ENCODE measurements at places on chromosomes 1 and 21.

DNA sequence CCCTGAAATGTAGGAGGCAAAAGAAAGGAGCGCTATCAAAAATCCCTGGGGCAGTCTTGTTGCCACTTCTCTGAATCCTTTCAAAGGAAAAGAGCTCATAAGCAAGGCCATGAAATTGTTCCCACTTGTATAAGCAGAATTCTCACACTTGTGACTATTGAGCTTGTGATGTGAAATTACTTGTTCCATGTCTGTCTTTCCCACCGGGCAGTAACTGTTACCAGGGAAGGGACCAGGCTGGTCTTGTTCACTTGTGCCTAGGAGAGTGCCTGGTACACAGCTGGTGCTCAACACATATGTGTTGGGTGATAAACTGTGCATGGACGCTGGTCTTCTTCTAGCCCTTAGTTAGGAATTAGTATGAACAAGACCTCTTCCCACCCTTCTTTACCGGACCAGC, 150.6 kb downstream of the CDC7 start:
- no peak for DNase-seq

DNA sequence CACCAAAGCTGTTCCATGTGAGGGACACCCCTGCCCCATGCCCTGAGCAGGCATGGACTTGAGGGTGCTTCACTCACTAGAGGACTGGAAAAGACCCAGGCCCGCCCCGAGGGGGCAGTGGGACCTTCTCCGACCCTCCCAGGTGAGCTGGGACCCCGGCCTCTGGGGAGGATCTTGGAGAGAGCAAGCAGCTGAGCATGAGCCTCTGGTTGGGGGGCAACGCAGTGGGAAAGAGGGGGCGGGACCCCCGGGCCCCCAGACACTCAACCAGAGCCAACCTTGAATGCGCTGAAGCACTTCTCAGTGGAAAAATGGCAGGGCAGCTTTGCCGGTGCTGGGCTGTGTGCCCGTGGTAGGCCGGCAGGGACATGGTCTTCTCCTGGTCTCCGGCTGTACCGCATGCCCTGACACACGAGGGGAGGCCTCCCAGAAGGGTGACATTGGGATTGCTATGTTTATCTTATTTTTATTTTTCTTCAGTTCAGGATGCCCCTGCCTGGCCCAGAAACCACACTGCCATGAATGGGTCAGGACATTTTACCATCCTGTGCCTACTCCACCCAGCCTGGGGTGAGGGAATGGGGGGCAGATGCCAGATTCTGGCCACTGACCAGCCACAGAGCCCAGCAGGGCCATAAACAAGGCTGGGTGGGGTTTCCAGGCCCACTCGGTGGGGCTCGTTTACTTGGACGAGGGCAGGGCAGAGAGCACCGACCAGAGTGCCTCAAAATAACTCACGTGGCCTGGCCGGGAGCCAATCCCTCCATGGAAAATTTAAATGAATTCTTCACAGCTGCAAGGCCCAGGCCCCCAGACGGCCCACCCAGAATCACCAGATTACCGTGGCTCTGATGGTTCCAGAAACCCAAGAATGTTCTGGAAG, 17.2 kb upstream of the LAPTM5 start:
- no peak for DNase-seq

DNA sequence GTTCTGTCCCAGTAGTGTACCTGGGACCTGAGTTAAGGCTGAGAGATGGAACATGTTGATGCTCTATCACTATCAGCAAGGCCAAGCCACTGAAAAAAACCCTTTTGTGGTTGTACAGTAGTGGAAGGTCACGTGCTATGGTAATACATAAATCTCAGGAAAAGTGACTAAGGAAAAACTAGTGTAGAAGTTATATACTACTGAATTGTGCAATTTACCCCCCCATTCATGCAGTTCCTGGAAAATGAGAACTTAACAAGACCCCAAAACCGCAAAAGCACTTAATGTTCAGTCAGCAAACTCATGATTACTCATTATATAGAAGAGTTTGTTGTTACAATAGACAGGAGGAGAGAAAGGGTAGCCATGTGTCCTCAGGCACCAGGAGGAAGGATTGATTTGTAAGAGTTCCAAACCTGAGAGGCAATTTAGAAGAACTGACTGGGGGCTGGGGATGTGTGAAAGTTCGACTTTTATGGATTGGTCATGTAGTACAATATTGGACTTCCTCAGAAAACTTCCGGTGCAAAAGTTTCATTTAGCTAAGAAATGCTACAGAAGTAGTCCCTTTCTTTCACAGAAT, 91.6 kb downstream of the RGL1 start:
- no peak for DNase-seq

- no peak for DNase-seq
Measured at GRCh38 chr1:233389169-233389568, 61.6 kb downstream of the MAP3K21 start.

DNA sequence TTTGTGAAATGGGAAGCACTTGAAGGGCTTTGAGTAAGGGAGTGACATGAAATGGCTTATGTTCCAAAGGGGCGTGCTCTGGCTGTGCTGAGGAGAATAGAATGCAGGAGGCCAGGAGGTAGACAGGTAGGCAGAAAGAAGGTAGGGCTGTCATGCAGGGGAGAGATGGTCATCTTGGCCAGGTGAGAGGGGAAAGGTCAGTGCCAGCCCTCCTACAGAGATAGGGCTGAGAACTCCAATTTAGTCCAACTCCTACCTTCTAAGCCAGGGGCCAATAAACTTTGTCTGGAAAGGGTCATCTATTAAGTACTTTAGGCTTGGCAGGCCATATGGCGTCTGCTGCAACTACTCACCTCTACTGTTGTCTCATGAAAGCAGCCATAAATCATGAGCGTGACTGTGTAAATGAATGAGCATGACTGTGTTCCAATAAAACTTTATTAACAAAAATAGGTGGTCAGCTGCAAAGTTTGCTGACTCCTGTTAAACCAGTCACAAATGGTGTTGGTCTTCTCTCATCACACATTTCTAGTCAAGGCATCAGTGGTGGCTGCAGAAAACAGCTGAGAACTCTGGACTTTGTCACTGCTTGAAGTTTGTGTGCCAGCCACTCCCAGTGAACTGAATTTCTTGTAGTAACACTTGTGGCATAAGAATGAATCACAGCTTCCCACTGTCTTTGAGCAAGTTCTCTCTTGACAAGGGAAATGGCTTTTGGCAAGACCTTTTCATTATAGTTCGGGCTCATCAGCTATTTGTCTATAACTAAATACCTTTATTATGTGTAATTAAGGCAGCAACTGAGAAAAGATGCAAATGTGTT, 32.0 kb upstream of the CD2 start:
- no peak for DNase-seq

GRCh38 chr1:181508486-181509165, 25.3 kb downstream of the CACNA1E start:
- DNase-seq, result no peak

DNA sequence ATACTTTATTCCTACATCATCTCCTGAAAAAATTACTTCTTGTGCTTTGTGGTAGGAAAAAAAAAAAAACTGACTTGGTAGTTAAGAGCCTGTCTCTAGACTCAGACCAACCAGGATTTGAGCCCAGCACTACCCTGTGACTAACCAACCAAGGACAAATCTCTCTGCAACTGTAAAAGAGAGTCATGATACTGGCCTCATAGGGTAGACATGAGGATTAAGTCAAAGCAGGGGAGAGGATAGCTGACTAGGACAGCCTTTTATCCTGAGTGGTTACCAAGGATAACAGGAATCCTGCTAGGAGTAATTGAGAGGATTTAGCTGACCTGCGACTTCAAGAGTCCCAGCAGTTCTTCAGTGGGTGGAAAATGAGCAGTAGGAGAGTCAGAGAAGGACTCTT, 112.8 kb downstream of the C1orf21 start:
- no peak for DNase-seq

- DNase-seq, result no peak
Measured at GRCh38 chr1:113133038-113133437, 60.0 kb downstream of the LRIG2 start.

DNA sequence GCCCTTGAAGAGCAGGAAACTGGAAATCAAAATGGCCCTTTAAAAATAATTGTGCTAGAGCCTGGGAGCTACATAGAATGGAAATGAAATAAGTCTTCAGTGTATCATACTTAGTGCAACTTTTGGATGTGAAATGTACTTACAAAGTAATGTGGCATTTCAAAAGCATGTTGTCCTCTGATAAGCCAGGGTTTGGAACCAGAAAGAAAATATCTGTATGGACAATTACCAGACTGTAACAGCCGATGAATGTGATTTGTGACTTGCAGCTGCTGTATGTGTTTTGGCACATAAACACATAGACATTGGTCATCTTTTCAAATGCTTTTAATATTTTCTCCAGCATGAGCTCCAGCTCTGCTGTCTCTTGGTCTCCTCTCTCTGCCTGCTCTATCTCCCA, 546.4 kb downstream of the OMA1 start:
- no peak for DNase-seq

DNA sequence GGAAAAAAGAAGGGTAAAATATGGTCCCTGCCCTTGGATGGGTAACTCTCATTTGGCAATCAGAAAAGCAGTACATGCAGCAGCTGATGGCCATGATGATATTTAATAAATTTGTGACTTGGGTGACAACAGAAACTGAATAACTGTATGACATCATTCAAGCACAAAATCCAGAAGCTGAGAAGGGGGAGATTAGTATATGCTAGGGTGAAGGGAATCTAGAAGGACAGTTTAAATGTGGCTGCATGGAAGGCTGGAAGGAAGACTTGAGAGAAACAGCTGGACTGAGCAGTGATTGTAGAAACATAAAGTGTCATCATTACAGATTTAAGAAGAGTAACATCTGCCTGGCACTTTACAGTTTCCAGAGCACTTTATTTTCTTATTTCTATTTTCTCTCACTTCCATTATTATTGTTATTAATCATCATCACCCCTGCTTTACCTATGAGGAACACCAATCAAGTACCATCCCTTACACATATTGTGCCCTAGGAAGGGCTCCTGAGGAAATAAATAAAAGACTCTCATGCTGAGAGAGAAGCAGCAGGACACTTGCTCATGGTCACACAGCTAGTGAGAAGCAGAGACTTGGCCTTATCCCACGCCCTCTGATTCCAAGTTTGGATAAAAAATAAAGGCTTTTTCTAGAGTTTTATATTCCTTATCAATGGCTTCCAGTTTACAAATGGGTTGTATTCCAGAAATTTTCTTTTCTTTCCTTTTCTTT, 207.2 kb downstream of the PBX1 start:
- no peak for DNase-seq

DNA sequence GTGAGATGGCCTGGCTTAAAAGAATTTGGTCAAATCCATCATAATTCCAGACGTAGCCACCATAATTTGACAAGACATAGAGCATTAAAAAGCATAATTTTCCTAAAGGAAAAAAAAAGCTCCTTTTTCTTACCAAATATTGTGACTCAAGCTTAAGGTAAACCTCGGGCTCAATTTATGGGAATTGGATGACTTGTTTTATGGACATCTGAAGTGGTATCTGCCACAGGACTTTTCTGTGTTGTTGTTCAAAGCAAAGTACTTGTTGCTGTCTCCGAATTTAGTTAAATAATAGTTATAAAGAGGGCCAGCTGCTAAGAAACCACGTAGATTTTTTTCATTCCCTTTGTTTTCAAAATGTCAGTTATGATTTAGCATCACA, 1.1 kb downstream of the MPZL1 start:
- DNase-seq, result no peak

- no peak for DNase-seq
Measured at GRCh38 chr1:4527819-4528218, 126.6 kb upstream of the AJAP1 start.

- no peak for DNase-seq
Measured at GRCh38 chr1:109192433-109192832, 21.3 kb upstream of the SARS1 start.

DNA sequence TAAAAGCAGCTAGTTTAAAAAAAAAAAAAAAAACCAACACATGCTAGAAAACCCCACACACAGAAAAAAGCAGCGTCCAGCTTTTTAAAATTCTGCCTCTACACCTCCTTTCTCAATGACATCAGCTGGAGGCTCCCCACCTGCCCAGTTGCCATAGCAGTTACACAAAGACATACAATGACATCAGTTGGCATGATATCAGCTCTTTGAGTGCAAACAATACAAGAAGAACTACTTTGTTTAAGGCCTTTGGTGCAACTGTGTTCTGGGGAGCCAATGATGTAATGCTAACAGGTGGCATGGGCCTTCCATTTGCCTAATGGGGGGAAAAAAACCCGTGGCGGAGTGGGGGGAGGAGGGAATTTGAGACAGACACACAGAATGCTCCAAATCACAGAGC, 32.9 kb downstream of the DUSP10 start:
- DNase-seq, result no peak

GRCh38 chr1:243708210-243708609, 141.8 kb downstream of the AKT3 start:
- DNase-seq, result no peak

DNA sequence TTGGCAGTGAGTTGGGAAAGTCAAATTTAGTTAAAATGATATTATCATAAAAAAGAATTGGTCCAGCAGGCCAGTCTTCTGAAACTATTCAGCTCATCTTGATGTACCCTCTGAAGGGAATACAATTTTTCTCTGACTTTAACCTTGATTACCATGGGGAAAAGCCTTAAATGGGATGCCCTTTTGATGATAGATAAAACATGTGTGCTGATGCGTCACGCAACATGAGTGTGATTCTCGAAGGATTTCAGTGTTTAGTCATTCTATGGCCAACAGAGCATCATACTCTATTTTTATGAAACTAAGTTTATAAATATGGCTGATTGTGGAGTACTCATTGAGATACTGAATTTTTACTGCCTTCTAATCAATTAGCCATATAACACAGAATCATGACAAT, 171.5 kb downstream of the ZNF281 start:
- no peak for DNase-seq

- no peak for DNase-seq
Measured at GRCh38 chr1:180849031-180849775, 63.5 kb upstream of the KIAA1614 start.

GRCh38 chr1:160454371-160455152, 54.2 kb downstream of the VANGL2 start:
- DNase-seq, result no peak

- no peak for DNase-seq
Measured at GRCh38 chr1:34822202-34822601, 29.4 kb downstream of the GJA4 start.

DNA sequence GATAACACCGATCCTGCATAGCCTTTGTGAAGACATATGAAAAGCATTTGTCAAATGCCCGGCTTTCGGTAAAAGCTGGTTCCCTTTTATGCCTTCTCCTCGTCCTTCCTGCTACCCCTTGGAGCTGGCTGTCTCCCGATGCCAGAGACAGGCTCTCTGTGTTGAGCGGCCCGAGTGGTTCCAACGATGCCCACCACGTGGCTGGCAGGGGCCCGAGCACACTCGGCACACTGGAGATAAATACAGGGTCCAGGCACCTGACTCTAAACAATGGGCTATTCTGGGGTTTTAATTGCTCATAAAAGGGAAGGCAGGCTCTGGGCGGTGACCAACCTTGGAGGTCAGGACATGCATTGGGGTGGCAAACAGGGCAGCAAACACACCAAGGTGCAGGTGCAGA, 207.1 kb downstream of the HIVEP3 start:
- no peak for DNase-seq

GRCh38 chr1:59767119-59767518, 47.6 kb upstream of the HOOK1 start:
- no peak for DNase-seq

- DNase-seq, result no peak
Measured at GRCh38 chr1:52920791-52921291, 699 bp downstream of the ECHDC2 start.

Measured in HS-27A (cell line).